ENCODE measurements at places on chromosomes 11 and 22.

DNA sequence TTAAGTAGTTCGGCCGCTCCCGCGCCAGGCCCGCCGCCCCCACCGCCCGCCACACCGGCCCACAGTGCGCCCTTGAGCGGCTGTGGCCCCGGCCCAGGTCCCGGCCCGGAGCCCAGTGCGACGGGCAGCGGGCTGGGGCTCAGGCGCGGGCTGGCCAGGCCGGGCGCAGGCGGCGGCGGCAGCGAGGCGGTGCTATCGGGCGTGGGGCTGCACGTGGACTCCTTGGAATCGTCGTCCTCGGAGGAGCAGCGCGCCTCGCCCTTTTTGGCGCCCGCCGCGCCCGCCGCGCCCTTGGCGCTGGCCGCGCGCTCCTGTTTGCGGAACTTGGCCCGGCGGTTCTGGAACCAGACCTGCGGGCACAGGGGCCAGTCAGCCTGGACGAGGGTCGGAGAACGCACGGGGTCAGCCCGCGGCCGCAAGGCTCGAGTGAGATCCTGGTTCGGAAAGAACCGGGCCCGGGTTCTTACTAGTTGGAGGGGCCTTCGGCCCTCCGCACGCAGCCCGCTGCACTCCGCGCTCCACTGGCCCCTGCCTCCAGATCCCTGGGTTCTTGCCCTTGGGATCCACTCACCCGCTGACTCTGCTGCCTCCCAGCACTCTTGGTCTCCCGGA lies 4.0 kb downstream of the PHOX2A start:
- DNase-seq: no peak

- DNase-seq: no peak
Measured at GRCh38 chr22:30970356-30970746, 1.3 kb downstream of the TUG1 start.

- no peak for DNase-seq
Measured at GRCh38 chr22:46256358-46256958, 6.4 kb upstream of the CDPF1 start.

GRCh38 chr11:34976496-34977088 lies 60.2 kb downstream of the PDHX start:
- DNase-seq: no peak
